Progenitor cell of endocrine pancreas (in vitro differentiated cells): ENCODE measurements at places on chromosomes 7 and 10. TPM values are rescaled to one million over a fixed set of nuclear protein-coding genes. Genes with fewer than 3 reads are reported as not detected.

GRCh38 chr10:127145173-127145572 lies 51.2 kb downstream of the INSYN2A start:
- DNase-seq: no peak

HECW1 gene
- 0.09 and 0.50 TPM in 2 replicates for total RNA-seq

DNA sequence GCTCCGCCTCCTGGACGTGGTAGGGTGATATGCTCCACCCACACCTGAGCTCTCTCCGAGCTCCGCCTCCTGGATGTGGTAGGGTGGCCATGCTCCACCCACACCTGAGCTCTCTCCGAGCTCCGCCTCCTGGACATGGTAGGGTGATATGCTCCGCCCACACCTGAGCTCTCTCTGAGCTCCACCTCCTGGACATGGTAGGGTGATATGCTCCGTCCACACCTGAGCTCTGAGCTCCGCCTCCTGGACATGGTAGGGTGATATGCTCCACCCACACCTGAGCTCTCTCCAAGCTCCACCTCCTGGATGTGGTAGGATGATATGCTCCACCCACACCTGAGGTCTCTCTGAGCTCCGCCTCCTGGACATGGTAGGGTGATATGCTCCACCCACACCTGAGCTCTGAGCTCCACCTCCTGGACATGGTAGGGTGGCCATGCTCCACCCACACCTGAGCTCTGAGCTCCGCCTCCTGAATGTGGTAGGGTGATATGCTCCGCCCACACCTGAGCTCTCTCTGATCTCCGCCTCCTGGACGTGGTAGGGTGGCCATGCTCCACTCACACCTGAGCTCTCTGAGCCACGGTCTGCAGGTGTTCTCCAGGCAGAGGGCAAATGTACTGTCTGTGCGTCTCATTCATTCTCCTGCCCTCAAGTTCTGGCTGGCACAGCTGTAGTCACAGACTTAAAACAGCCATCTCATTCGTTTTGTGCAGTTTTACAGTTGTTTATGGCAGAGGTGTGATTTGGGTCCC lies 252.4 kb downstream of the DIP2C start:
- DNase-seq: no peak

- no peak for DNase-seq
Measured at GRCh38 chr7:601036-601594, 81.5 kb upstream of the PDGFA start.

- DNase-seq: no peak
Measured at GRCh38 chr7:153886506-153887441, 165.4 kb upstream of the DPP6 start.

ZNF727 gene
- total RNA-seq: not detected in 2 replicates

DNA sequence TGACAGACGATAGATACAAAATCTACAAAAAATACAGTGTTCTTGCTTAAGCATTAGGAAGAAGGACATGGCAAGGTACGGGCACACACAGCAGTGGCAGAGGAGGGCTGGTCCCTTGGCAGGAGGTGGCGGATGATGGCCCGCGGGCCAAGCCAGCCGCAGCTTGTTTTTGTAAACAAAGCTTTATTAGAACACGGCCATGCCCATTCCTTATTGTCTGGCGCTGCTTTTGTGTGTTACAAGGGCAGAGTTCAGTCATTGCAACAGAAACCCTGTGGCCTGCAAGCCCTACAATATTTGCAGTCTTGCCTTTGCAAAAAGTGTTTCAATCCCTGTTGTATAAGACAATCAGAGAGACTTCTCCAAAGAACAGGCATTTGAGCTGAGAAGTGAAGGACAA lies 30.7 kb downstream of the FGFR2 start:
- DNase-seq: no peak

DNA sequence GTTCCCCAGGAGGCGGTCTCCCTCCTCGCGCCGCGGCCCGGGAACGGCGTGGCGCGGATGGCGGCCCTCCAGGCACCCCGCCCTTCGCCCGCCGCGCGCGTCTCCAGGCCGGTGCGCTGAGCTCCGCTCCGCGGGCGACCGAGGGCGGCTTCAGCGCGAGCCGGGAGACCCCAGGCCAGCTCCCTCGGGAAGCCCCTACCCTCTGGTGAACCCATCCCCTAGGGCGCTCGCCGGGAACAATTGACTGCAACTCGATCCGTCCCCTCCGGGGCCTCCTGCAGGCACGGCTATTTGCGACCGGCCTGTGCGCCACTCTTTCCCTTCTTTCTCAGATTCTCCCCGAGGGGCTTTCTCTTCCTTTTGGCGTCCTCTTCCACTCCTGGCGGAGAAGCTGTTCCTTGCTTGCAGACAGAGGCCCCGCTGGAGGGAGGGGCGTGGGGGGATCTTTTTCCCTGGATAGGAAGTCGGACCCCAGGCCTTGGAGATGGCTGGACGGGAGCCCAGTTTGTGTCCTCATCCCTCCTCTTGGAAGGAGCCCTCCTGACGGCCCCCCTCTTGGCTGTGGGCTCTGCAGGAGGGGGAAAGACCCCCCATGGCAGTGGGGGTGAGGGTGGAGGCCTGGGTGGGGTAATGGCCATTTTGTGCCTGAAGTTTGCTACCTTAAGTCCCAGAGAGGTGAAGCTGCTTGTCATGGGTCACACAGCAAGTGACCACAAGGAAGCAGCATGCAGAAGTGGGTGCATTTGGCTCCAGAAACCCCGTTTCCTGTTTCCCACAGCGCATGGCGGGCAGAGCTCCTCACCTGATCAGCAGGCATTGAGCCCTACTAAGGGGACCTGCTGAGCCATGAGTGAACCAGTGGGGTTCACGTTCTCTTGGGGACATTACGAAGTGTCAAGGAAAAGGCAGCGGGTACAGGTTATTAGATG lies 171.2 kb upstream of the TNRC18 start:
- DNase-seq: no peak
